ENCODE measurements at places on chromosomes 7 and 10.

DNA sequence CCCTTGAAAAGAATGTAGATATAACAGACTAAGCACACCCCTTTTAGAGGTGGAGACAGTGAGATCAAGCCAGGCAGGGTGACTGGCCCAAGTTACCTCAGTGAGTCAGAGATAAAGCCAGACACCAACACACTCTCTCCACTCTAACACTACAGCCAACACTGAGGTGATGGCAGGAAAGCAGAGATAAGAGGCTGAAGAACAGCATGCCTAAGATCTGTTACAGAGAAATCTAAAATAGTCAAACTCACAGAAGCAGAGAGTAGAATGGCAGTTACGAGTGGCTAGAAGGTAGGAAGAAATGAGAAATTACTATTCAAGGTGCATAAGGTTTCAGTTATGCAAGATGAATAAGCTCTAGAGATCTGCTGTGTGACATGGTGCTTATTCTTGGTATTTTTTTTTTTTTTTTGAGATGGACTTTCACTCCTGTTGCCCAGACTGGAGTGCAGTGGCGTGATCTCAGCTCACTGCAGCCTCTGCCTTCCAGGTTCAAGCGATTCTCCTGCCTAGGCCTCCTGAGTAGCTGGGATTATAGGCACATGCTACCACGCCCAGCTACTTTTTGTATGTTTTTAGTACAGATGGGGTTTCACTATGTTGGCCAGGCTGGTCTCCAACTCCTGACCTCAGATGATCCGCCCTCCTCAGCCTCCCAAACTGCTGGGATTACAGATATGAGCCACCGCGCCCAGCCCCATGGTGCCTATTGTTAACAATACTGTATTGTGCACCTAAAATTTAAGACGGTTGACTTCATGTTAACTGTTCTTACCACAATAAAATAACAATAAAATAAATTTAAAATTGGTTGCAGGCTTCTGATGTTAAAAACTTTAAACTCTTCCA is 28.7 kb downstream of the ICA1 start:
- no peak for DNase-seq

DNA sequence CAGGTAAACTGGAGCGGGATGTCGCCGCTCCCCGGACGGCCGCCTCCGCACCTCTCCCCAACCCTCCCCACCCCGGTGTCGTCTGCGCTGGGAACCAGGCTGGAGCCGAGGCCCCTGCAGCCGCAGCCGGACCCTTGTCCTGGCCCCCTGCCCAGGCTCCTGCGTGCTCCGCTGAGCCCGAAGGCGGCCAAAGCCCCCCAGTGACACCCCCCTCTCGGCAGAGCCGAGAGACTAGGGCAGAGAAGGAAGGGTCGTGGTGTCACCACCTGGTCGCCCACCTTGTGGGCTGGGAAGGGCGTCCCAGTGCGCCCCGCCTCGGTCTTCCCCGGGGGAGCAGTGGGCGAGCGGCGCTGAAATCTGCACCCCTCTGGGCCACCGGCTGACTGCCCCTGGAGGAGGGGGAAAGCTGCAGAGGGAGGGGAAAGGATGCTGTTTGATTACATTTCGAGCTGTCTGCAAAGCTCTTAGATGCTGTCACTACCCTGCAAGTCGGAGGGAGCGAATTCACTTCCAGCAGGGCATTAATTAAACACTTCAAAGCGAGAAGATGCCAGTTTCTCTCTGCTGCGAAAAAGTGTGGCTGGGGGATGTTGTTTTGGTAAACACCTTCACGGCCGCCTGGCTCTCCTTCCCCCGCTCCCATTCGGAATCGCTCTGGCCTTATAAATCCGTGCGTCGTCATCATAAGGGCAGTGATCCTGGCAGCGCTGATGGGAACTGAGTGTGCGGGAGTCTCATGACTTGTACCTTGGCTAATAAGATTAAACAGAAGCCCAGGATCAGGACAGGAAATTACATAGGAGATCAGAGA is 622 bp downstream of the DYNC1I1 start:
- no peak for DNase-seq

GRCh38 chr10:99895867-99896266 is 113.4 kb downstream of the ABCC2 start:
- DNase-seq = no peak

- DNase-seq = peak; percentile 75
Measured at GRCh38 chr7:98021588-98022351, 31.8 kb upstream of the OCM2 start.

DNA sequence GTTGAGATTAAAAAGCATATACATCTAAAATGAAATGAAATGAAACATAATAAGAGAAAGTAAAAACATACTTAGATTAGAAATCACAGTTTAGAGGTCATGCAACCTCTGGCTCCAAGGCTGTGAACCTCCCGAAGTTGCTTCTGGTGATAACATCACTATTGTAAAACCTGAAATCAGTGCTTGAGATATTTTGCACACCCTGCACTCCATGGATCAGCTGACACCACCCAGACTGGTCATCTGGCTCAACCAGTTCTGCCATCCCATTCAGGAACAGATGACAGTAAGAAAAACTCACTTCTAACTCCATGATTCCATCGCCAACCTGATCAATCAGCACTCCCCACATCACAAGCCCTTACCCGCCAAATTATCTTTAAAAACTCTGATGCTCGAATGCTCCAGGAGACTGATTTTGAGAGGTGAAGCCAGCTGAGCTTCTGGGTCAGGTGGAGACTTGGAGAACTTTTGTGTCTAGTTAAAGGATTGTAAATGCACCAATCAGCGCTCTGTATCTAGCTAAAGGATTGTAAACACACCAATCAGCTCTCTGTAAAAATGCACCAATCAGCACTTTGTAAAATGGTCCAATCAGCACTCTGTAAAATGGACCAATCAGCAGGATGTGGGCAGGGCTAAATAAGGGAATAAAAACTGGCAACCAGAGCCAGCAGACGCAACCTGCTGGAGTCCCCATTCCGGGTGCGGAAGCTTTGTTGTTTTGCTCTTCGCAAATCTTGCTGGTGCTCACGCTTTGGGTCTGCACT is 162.6 kb upstream of the MAGI2 start:
- DNase-seq = no peak

- DNase-seq = no peak
Measured at GRCh38 chr7:69318794-69319193, 279.5 kb upstream of the AUTS2 start.

DNA sequence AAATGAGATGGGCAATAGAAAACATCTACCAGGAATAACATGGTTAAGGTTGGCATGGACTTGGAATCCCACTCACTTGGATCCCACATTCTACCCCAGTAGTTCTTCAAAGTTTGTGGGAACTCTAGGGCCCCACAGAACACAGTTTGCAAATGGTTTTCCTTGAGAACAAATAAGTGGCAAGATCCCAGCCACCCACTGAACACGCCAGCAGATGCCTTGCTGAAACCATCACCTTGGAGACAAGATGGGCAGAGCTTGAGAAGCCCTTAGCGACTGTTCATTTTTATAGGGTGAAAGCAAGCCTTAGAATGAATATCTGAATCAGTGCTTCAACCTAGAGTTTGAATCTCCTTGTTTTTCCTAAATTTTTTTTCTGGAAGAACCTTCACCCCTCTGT is 349.1 kb downstream of the RPS24 start:
- no peak for DNase-seq

DNA sequence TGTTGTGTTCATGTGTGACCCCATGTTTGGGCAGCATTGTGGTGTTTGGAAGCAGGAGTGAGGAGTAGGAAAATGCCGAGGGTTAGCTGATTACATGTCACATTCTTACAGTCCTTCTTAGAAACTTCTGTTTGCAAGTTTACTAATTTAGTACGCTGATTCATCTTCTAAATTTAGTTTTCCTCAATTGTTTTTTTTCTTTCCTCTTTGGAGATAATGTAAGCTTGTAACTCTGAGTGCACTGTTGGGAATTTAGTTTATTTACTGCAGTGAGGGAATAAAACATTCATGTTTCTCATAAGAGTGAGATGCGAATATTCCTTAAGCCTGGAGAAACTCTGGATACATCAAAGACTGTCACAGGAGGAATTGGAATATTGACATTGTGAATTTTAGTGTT is 135.0 kb downstream of the NT5C2 start:
- DNase-seq = no peak

DNA sequence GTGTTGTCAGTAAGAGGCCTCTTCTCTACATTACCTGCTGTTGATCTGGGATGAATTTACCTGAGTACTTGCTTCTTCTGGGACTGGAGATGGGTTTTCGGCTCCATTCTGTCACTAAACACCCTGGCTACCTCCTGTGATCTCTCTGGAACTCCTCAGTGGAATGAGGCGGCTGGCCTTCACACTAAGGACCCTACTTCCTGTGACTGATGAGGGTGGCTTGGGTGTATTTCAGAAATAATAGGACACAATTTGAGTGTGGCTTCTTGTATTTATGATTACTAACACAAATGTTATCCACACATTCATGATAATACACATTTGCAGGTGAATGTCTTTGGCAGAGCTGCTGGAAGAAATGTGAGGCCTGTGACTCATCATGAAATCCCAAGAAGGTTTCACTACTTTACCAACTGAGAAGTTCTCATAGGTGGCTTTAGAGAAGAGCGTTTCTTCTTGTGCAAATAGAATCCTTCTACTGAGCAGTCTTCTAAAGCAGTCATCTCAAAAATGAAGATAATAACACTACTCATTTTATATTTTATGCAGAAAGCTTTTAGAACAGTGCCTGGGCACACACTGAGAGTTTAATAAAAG is 21.3 kb upstream of the EVX1 start:
- DNase-seq = no peak

DNA sequence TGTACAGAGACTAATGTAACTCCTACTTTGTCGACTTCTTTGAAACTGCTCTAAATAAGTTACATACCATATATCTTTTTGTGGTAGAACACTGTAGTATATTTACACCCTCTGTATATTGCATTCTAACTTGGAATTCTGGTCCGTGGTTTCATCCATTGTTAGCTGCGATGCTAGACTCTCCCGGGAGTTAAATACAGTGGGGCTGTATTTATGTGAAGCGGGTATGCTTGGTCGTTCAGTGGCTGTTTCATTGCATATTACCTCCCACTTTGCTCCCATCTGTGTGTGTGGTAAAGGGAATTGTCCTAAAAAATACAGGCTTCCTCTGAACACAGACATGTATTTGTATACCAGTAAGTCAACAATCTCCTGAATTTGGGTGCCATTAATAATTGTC is 231.1 kb downstream of the SLC25A13 start:
- DNase-seq = no peak

DNA sequence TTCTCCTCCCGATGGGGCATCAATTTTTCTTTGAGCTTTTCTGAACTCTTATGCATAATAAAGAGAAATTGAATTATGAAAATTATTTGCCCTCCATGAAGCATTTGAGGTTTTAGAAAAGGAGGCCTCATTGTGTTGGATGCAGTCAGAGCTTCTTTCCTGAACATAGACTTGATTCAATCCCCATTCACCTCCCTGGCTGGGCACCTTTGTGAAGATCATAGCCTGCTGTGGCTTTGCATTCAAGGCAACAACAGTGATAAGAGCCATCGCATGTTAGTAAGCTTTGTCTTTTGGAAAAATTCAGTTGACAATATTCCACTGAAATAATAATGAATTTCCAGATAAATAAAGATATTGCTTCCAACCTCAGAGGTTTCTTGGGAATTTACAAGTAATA is 87.1 kb downstream of the TRIL start:
- DNase-seq = no peak

GRCh38 chr7:157662110-157662791 is 325.4 kb downstream of the DNAJB6 start:
- DNase-seq = no peak

DNA sequence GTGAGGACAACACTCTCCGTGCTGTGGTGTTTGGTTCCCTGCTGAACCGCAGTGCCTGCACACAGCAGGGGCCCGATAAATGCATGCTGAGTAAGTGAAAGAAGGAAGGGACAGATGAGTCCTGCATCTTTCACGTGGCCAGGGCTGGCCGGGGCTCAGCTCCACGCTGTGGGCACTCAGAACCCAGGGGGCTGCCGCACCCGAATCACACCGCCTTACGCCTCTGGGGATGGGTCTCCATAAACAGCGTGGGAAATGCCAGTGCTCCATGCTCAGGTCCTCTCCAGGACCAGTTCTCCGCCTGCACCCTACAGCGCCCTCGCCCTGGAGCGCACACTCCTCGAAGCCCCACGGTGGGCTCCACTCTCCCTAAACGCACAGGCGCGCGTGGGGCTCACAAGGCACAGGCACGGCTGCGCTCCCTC is 38.1 kb downstream of the RASGEF1A start:
- no peak for DNase-seq

DNA sequence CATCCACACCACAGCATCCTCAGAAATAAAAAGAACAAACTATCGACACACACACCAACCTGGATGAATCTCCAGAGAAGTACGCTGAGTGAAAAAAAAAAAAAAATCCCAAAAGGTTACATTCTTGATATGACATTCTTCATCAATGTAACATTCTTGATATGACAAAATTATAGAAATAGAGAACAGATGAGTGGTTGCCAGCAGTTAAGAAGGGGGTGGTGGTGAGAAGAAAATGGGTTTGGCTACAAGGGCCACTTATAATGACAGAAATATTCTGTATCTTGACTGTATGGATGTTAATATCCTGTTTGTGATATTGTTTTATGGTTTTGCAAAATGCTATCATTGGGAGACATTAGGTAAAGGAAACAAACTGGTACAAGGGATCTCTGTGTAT is 36.9 kb downstream of the VSTM4 start:
- DNase-seq = no peak

DNA sequence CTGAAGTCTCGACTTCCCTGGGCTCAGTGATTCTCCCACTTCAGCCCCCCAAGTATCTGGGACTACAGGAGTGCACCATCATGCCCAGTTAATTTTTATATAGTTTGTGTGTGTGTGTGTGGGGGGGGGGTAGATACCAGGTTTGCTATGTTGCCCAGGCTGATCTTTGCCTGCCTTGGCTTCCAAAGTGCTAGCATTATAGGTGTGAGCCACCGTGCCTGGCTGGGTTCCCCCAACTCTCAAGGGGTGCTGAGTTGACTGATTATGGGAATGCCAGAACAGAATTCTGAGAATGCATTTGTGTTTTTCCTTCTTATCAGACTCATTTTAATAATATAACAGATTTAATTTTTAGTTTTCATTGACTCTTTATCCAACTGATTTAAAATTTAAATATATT is 19.5 kb downstream of the RPA3 start:
- no peak for DNase-seq

GRCh38 chr10:80201608-80202141 is 3.7 kb downstream of the ANXA11 start:
- DNase-seq = no peak

- no peak for DNase-seq
Measured at GRCh38 chr10:91514787-91515186, 104.6 kb downstream of the HECTD2 start.

- no peak for DNase-seq
Measured at GRCh38 chr7:22733761-22734160, 6.8 kb downstream of the IL6 start.
